ENCODE measurements at places on chromosomes 12 and 14.

DNA sequence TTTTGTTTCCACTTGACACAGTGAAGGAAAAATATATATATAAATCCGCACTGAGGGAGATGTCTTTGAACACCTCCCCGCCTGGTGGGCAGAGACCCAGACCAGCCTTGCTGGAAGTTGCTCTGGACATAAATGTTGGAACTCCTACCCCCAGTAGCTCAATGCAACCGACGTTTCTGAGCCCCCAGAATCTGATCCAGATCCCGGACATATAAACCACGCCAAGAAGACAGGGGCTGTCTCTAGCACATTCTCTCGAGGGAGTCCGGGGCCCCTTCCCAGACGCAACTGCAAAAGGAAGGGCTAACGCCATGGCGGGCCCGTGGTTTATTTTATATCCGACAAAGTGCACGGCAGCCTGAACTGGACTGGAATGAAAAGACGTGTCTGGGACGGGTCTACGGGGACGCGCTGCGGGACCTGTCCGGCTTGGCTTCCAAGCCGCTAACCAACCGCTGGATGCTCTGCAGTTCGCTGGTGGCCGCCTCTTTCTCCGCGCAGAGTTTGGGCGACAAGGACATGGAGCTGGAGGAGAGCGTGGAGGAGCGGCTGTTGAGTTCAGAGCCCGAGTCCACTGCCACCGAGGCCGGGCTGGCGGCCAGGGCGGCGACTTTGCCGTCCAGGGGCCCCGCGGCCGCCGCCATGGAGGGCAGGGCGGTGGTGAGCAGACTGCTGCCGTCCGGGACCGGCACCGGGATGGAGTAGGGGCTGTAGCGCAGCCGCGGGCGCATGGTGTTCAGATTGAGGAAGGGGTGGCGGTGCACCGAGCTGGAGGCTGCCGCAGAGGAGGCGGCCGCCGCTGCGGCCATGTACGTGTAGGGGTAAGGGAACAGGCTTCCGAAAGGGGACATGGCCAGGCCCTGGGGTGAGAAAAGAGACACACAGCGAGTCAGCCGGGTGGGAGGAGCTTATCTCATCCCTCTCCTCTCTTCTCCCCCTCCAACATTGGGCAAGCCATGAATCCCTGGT is 12.2 kb downstream of the TBX3 start:
- DNase-seq: no peak

GRCh38 chr14:66746316-66747006 is 238.5 kb downstream of the GPHN start:
- no peak for DNase-seq

DNA sequence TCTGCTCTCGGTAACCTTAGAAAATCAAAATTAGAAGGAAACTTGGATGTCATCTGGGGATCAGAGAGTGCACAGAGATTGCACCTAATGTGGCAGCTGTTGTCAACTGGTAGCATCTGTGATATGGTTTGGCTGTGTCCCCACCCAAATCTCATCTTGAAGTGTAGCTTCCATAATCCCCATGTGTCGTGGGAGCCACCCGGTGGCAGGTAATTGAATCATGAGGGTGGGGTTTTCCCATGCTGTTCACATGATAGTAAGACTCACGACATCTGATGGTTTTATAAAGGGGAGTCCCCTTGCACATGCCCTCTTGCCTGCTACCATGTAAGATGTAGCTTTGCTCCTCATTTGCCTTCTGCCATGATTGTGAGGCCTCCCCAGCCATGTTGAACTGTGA is 127.7 kb upstream of the SRRM4 start:
- no peak for DNase-seq

DNA sequence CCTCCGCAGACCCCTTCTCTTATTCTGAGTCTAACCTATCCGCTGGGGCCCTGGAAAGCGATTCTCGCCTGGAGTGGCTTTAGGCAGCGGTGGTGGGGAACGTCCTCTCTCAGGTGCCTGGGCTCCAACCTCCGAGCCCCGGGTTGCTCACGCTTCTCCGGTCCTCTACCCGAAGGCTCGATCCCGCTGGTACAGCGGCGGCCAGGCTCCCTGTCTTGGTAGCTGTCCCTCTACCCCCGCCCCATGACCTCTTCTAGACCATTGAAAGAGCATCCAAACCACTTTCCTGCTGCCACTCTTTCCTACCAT is 505 bp upstream of the HEBP1 start:
- no peak for DNase-seq
